GM13976 (cell line): ENCODE measurements at places on chromosomes 7 and 10.

DNA sequence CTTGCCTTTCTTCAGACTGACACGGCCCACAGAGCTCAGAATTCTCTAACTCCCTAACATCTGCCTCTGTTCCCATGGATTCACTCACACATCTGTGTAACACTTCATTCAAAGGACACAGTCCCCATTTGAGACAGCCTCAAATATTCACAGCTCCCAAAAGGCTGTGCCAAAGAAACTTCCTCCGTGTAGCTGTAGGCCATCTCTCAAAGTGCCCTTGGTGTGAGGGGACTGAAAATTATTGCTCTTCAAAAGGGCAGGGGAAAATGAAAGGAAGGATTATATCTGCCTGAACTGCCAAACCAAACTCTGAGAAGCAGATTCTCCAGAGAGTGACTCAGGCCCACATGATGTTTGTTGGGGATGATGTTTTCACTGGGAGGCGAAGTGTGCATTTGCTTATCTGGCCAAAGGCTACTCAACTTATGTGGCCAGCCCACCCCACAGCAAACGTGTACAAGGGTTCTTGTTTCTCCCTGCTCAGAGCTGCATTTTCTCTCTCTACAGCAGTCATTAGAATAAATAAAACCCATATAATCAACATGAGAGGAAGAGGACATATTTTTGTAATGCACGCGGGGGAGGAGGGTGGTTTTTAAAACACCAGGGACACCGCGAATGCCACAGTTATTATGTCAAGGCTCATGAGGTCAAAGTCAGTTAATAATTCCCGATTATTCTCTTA, 302.4 kb upstream of the NFE2L3 start:
- DNase-seq = no peak

- DNase-seq = no peak
Measured at GRCh38 chr10:121553511-121554264, 44.6 kb downstream of the FGFR2 start.

DNA sequence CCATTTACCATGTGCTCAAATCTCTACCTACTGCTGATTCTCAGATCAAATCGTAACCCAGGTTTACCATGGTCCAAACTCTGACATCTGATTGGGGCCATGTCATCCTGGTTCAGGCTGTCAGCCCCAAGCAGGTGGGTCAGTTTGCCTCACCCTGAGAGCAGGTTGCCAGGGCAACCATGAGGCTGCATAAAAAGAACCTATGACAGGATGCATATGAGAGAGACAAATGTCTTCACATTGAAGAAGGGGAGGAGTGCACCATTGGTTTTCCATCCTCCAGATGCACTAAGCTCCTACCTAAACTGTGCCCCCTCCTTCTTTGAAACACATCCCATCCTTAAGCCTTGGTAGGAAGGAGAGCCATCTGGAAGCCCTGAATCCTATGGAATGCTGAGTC, 10.2 kb downstream of the PRSS1 start:
- no peak for DNase-seq

DNA sequence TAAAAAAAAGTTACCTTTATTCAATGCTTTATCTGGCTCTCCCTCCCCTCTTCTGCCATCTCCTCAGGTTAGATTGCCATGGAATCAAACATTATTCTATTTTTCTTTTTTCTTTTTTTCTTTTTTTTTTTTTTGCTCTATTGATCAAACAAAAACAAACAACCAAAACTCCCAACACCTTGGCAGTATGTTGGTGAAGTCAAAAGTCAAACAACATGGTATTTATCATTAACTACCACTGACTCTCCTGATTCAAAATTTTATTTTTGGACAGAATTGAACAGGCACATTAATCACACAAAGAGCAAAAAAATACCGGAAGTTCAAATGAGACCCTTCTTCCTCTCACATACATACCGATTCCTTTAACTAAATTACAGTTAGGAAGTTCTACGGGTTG, 6.4 kb downstream of the PON1 start:
- DNase-seq = no peak

- no peak for DNase-seq
Measured at GRCh38 chr10:21509341-21510240, 15.9 kb downstream of the SKIDA1 start.

DNA sequence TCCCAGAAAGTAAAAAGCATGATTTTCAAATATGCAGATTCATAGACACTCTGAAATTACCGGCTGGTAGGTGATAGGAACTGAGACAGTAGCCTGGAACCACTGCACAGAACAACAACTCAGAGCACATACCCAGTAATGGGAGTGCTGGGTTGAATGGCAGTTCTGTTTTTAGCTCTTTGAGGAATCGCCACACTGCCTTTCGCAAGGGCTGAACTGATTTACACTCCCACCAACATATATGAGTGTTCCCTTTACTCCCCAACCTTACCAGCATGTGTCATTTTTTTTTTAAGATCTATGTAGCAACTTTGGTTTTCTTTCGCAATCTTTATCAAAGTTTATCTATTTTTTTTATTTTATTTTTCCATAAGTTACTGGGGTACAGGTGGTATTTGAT, 358.8 kb downstream of the CALN1 start:
- no peak for DNase-seq

DNA sequence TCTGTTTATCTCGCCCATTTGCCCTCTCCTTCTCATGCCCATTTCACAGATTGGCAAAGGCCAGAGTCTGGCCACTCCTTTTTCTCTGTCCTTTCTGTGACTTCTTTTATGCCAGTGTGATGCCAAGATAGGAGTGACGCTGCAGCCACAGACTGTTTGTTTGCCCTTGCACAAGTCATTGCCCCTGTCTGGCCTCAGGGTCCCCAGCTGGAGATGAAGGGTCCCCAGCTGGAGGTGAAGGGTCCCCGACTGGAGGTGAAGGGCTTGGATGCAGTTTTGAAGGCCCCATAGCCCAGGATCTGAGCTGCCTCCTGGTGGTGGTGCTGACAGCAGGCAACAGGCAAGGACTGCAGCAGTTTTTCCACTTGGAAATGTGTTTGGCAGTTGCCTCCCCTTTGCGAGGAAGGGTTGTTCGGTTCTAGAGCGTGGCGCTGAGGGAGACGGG, 50.8 kb upstream of the SLC29A3 start:
- no peak for DNase-seq

GRCh38 chr10:102245932-102246251, 560 bp downstream of the GBF1 start:
- no peak for DNase-seq

- DNase-seq = no peak
Measured at GRCh38 chr10:128971374-128972035, 495.5 kb upstream of the MGMT start.

DNA sequence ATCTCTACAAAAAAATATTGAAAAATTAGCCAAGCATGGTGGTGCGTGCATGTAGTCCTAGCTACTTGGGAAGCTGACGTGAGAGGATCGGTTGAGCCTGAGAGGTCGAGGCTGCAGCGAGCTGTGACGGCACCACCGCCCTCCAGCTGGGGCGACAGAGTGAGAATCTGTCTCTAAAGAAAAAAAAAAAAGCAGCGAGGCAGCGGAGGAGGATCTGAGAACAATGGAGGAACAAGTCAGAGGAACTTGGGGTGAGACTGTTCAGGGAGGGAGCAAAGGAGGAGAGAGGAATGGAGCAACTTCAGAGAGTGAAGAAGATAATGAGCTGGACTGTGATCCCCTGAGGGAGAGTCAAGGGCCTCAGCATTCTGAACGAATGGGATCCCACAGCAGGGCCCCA, 85.4 kb downstream of the MKX start:
- no peak for DNase-seq

- DNase-seq = peak; percentile 49
Measured at GRCh38 chr10:116272440-116273283, at the start of gene GFRA1. Gene GFRA1 (minus strand): TSS chr10:116273206. CDS start chr10:116272029, 1,177 bp downstream.

- DNase-seq = no peak
Measured at GRCh38 chr7:98354511-98355249, 46.2 kb downstream of the BAIAP2L1 start.

DNA sequence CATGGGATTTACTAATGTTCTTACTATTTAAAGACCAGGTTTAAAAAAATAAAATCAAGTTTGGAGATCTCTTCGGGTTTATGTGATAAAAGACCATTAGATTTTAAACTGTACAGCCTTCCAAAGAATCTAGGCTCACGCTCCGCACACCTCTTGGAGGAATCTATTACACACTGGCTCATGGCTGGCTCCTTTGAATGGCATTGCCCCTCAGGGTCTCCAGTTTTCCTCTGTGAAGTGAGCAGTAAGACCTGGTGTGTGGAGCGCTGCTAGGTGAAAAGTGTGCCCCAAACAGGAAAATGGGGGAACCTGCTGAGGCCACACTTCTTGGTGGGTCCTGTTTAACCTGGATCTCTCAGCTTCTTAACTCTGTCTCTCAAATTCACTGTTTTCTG, 142.3 kb downstream of the KAT6B start:
- DNase-seq = no peak

- no peak for DNase-seq
Measured at GRCh38 chr7:37277513-37277912, 171.2 kb downstream of the ELMO1 start.

- peak; percentile 76 for DNase-seq
Measured at GRCh38 chr10:93288679-93289634, 193.2 kb downstream of the MYOF start.

GRCh38 chr10:115022733-115023132, 70.4 kb upstream of the ATRNL1 start:
- DNase-seq = no peak

- no peak for DNase-seq
Measured at GRCh38 chr7:135282561-135283254, 49.1 kb downstream of the STRA8 start.

DNA sequence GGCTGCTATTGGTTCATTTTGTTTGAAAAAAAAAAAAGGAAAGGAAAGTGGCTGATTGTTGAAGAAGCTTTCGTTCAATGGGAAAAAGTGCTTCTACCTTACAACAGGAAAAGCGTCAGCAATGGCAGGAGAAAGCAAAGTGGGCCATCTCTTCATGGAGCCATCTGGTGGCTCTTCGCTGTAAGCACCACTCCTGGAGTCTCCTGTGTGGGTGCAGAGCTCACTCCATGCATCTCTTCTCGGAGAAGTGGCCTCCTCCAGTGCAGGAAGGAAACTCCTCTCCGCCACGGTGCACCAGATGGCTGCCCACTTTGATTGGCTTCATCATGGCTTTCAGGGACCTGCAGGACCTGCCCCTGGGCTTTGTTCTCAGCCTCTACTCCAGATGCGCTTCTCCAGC, 250.9 kb downstream of the PTEN start:
- no peak for DNase-seq

DNA sequence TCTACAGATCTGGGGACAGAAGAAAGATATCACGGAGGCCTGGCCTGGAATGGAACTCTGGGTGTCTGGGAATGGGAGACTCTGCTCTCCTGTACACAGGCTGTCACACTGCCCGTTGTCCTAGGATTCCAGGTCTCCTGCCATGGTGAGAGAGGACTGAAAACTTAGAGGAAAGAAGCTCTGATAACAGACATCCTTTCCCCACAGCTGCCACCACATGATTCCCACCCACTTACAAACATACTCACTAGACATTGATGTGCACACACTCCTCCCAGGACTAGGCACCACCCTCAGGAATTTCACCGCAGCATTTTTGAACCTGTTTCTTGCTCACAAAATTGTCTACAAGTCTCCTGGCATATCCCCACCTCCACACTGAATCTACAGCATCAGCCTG, 5.7 kb downstream of the ZNF92 start:
- no peak for DNase-seq

- no peak for DNase-seq
Measured at GRCh38 chr7:25454562-25455041, 226.3 kb upstream of the NPVF start.

- DNase-seq = no peak
Measured at GRCh38 chr10:91434041-91434440, 23.9 kb downstream of the HECTD2 start.

GRCh38 chr7:68476966-68477365, 1121.3 kb upstream of the AUTS2 start:
- DNase-seq = no peak

DNA sequence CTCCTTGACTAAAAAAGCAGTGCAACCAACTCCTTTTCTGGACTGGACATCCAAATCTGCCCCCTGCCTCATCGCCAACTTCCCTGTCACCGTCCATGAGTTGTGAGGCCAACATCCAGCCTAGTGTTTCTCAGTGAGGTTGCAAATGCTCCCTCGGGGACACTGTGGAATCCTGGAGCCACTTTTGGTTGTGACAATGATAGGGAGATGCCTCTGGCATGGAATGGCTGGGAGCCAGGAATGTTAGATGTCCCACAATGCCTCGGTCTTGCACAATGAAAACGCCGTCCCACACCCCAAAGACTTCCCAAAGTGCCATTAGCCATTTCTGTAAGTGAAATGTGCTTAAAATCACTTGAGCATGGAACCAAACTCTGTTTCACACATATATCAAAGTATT, 105.2 kb downstream of the OSBPL3 start:
- no peak for DNase-seq

GRCh38 chr10:79069325-79070080, 737 bp downstream of the ZMIZ1 start:
- peak; percentile 74 for DNase-seq

- DNase-seq = no peak
Measured at GRCh38 chr10:105252911-105253310, 611.8 kb downstream of the SORCS3 start.

- no peak for DNase-seq
Measured at GRCh38 chr7:134878746-134879357, 99.4 kb downstream of the CALD1 start.

- DNase-seq = no peak
Measured at GRCh38 chr10:9103301-9103700, 1048.8 kb downstream of the GATA3 start.

GRCh38 chr10:43287056-43288007, 20.5 kb upstream of the RASGEF1A start:
- no peak for DNase-seq

DNA sequence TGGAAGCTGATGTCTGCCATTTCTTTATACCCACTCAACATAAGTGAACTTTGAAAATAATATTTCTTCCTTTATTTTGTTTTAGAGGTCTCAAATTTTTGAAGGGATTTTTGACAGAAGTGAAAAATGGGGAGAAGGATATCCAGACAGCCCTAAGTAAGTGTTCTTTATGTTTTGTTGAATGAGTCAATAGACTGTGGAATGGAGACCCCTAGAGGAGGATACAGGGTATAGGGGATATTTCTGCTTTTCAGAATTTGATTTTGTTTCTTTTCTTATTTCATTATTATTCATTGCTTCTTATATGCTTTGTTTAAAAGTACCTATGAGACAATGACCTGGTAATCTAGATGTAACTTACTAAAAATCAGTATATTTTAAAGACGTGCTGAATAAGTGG, 34.4 kb downstream of the PLEKHA8 start:
- DNase-seq = peak; percentile 41

- no peak for DNase-seq
Measured at GRCh38 chr10:77244286-77244685, 393.3 kb downstream of the KCNMA1 start.

- no peak for DNase-seq
Measured at GRCh38 chr10:132259702-132260482, 47.9 kb downstream of the STK32C start.

- no peak for DNase-seq
Measured at GRCh38 chr10:32072025-32072800, 16.0 kb upstream of the KIF5B start.
